ENCODE measurements at places on chromosomes 5 and 9. TPM values are rescaled to one million over a fixed set of nuclear protein-coding genes. Genes with fewer than 3 reads are reported as not detected.

GRCh38 chr5:126914801-126915436, 115.4 kb downstream of the MARCHF3 start:
- DNase-seq = no peak

The HRH2 gene
- total RNA-seq = 0.32 TPM

The ENTREP1 gene
- not detected for total RNA-seq

The FOXD4L5 gene
- total RNA-seq = 0.07 TPM
